Fibroblast of the conjunctiva (primary cell): ENCODE measurements at places on chromosomes 2 and 18.

DNA sequence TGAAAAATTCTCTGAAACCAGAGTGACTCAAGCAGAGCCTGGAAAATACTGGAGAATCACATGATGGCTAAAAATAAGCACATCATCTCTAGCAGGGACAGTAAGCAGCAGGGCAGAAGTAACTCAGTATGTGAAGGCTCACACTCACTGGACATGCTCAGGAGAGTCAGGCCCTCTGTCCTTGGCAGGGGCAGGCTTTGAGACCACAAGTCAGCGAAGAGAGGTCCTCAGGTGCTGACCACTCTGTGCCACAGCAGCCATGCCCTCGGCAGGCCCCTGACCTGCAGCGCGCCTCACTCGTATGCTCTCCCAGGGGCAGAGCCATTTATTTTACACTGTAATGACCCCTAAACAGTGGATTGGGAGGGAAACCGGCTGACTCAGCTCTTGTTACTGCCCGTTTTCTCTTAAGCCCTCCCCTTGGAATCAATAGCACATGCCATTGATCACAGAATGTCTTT, 76.8 kb downstream of the MAPRE2 start:
- no peak for DNase-seq

DNA sequence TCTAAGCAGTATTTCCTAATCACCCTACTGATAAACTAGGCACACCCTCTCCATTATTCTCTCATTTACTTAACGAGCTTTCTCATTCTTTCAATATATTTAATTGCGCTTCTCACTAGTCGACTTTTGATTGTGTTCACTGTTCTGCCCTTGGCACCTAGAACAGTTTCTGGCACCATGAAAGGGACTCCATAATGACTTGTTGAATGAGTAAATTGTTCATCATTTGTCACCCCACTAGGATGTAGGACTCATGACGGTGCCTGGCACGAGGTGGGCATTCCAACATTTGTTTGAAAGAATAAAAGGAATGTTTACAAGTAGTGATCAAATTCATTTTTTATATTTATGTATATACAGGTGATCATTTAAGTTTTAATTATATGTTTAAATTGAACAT, 123.7 kb downstream of the DIS3L2 start:
- no peak for DNase-seq

- DNase-seq = no peak
Measured at GRCh38 chr18:62702259-62702658, 13.1 kb upstream of the PHLPP1 start.

DNA sequence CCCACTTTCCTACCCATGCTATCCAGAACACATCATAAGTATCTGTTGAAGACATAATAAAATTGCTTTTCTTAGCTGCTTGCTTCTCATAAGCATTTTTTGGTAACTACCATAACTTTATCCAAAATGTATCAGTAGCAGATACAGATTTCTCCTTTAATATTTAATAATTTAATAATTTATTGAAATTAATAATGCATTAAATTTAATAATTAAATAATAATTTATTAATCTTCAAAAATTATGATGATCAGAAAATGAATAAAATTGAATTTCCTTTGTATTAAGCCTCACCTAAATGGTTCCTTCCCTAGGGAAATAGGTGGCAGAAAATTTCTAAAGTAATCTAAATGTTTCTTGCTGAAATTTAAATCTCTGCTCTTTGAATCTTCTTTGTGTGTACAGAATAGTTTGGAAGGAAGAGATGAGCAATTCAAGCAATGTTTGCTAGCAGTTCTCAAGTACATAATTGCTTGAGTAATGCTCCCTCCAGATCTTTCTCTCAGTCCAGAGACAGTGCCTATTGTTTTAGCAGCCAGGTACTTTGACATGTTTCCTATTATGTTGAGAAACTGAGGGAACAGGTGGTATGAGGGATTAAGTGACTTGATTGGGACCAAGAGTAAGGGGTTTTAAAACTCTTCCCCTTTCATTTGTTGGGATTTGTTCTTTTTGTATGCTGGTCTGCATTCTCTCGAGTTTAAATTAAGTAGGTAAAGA, 123.1 kb upstream of the CYP26B1 start:
- DNase-seq = no peak

DNA sequence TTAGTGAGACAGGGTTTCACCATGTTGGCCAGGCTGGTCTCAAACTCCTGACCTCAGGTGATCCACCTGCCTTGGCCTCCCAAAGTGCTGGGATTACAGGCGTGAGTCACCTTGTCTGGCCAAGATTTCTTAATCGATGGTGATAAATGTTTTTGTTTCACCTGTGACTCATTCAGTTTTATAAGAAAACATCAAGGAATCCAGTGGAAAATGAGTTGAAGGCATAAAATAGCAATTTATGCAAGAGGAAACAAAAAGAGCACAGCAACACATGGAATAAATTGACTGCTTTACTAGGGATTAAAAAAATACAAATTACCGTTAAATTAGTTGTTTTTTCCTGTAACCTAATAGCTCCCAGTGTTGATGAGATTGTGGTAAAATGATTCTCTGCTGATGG, 80.2 kb downstream of the CDK15 start:
- no peak for DNase-seq

GRCh38 chr18:74342416-74343043, 26.9 kb downstream of the C18orf63 start:
- DNase-seq = peak; percentile 71

DNA sequence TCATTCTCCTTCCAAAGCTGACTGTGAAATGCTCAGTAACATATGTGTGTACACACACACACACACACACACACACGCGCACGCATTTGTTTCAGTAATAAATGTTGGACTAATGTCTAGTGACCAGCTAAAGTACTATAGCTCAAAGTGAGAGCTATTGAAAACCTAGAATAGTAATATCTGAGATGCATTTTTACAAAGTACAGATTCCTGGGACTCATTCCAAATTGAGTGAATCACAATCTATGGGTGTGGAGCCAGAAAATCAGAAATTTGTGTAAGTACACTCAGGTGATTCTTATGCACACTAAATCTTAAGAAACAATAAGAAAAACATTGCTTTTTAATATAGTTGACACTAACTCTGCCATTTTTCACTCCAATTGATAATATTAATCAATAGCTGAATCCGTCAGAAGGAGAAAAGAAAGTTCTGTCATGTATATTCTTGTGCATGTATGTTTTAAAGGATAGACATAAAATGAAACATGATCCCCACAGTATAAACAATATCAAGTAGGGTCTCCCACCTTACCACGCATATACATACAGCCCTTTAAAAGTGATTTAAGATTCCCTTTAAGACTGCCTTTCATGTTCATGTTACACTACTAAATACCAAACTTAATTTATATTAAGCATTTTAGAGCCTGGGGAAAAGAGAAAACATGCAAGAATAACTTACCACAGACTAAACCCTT, 123.5 kb downstream of the ATAD2B start:
- DNase-seq = peak; percentile 30

GRCh38 chr2:70767699-70768589, at the start of gene ADD2:
Gene ADD2 (minus strand): TSS chr2:70768200. CDS start chr2:70706408, 61,792 bp downstream.
- no peak for DNase-seq

DNA sequence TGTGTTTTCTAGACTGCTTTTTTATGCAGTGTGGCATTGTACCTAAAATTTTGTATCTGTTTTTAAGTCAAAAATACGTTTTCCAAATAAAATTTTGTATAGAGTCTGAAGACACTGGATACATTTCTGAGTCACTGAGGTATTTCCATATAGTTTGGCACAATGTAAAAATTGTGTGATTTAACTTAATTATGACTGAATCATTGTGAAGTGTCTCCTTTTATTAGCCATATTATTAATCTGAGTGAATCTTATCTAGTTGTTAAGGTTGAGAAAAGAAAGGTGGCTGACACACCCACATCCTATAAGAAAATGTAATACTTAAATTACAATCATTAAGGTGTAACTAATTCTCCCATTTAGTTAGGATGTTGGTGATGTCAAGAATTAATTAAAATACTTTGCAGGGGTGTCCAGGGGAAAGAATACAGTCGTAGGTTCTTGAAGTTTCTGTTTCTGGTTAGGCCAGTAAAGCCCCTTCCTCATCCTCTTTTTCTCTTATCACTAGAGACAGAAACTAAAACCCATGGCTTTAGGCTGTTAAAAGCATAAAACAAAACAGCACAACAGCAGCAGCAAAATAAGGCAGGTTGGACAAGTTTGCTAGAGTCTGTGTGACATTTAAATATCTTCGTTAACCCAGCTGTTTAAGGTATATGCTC, 71.6 kb downstream of the UBE2E3 start:
- DNase-seq = no peak
